ENCODE measurements at places on chromosomes 2 and 18.
A peak's percentile ranks its signal among the peaks of the same experiment; 100 is the strongest.

DNA sequence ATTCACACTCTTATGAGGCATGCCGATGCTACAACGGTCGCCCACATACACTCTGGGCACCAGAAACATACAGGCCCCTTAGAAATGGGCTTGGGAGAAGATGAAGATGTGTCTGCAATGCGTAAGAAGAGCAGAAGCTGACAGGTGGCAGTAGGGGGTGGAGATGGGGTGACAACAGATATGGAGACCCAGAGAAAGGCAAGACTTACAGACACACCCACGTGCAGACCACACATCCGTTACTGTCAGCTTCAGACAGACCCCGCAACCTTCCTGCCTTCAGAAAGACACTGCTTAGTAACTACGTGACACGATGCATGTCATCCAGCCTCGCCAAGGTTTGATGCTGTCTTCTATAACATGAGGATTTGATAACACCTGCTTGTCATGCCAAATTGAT is 89.5 kb downstream of the ZFP36L2 start:
- peak; percentile 48 for DNase-seq

- no peak for DNase-seq
These were observed 198.6 kb downstream of the CAMKMT start for GRCh38 chr2:44560352-44560751.

GRCh38 chr2:159185401-159186130 is 100.9 kb downstream of the WDSUB1 start:
- no peak for DNase-seq

DNA sequence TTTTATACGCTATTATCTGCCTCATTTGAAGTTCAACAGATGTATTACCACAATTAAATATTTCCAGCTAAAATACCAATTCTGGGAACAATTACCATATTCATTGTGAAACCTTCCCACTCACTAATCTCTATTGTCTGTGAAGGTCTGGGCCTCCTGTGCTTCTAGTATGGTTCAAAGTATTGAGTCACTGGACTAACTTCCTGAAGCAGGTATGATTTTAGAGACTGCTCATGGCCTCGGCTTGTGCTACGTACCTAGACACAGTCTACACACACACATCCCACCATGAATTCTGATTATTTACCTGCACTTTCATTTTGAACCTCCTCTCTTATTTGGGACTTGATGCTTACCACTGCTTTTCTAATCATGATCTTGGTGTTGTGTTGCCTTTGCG is 180.7 kb upstream of the EPHA4 start:
- DNase-seq: no peak

DNA sequence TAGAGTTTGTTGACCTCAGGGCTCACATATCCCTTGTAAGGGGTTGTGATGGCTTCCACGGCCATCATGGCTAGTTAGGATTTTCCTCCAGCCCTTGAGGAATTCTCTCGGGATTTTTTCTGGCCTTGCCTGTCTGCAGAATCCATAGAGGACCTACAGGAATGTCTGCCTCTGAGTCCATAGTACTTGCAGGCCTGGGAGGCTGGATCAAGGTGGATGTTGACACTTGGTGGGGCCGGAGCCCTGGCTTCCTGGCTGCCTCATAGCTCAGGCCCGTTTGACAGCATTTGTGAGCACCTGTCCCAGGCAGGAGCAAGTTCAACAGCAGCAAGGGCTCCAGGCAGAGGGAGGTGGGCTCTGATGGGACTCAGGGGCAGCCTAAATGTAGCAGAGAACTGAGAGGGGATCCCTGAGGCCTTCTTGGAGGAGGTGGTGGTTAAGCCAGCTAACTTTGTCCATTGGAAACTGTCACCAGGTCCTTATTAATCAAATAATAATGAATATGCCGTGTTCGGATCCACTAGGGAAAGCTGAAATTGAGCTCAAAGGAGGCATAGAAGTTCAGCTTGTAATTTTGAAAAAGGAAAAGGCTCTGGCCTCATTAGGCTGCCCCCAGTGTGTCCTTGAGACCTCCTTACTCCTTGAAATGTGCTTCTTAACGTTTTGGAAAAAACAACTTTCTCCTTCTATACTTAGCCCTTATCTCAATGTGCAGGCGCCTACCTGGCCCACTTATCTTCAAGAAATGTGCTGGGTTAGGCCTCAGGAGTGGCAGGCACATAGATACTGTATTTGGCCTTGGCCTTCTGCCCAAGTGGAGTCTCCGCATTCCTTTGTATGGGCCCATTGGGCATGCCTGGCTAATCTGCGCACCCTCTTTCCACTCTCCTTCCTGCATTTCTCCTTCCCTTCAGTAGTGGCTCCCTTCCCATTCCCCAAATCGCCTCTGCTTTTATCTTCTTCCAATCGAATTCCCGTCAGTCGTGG is 66.9 kb downstream of the HPCAL1 start:
- no peak for DNase-seq

- DNase-seq: no peak
These were observed 22.3 kb downstream of the IGFBP5 start for GRCh38 chr2:216673021-216673420.

GRCh38 chr2:187168720-187169713 is 279.0 kb downstream of the CALCRL start:
- no peak for DNase-seq

Data from stimulated activated CD8-positive, alpha-beta memory T cell treated with anti-CD3 and anti-CD28 coated beads, Interleukin-7, amount 100 ng/mL, for 1 hour (primary cell).